Right renal pelvis (tissue), 4 donors: ENCODE measurements at places on chromosomes 4 and X. TPM values are rescaled to one million over a fixed set of nuclear protein-coding genes. Genes with fewer than 3 reads are reported as not detected.

GRCh38 chr4:43607827-43608461 is 715.4 kb downstream of the GRXCR1 start:
- DNase-seq = no peak

DNA sequence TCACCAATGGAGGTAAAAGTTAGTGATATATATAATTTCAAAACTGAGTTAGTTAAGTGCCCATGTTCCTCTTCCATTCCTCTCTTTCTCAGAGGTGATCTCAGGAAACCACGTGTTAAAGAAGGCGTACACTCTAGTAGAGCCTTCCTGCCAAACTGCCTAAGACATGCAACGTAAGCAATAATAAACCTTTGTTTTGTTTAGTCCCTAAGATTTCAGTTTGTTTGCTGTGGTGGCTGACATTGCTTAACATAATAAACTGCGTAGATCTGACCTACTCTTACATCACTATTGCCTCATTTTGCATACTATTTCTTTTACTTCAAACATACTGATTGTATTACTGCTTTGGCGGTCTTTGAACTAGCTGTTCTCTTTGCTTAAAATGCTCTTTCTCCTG is 99.2 kb downstream of the JADE1 start:
- no peak for DNase-seq

GRCh38 chrX:12721042-12721441 is 70.2 kb upstream of the PRPS2 start:
- no peak for DNase-seq

DNA sequence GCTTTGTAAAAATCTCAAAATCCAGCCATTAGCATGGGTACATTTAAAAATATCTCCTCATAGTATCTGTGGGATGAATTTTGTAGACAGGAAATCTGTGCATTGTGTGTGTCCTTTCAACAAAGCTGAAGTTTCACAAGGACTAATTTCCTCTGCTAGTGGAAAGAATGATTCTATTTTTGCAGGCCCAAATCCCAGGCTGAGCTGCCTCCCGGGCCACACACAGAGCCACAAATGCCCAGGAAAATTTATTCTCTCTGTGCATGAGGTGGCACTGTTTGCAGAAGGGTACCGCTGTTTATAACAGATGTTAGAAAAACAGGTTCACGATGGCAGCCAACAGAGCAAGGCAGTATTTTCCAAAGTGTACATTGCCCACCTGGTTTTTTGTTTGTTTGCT is 11.0 kb upstream of the VCX3B start:
- no peak for DNase-seq

GRCh38 chrX:120614816-120615215 is 10.9 kb downstream of the MCTS1 start:
- no peak for DNase-seq

DNA sequence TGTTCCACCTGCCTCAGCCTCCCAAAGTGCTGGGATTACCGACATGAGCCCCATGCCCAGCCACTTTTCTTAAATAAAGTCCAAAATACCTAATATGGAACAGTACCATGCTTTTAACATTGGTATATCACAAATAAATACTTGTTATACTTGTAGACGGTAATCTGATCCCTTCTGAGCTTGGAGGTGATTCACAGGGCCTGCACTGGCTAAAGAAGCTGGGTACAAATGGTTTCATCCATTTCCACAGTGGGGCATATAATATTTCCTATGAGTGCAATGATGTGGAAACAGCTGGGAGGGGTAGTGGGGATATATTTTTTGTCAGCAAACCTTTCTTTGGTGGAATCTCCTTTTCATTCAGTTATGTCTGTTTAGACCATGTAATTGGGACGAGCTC is 35.8 kb downstream of the PLK4 start:
- DNase-seq = no peak

DNA sequence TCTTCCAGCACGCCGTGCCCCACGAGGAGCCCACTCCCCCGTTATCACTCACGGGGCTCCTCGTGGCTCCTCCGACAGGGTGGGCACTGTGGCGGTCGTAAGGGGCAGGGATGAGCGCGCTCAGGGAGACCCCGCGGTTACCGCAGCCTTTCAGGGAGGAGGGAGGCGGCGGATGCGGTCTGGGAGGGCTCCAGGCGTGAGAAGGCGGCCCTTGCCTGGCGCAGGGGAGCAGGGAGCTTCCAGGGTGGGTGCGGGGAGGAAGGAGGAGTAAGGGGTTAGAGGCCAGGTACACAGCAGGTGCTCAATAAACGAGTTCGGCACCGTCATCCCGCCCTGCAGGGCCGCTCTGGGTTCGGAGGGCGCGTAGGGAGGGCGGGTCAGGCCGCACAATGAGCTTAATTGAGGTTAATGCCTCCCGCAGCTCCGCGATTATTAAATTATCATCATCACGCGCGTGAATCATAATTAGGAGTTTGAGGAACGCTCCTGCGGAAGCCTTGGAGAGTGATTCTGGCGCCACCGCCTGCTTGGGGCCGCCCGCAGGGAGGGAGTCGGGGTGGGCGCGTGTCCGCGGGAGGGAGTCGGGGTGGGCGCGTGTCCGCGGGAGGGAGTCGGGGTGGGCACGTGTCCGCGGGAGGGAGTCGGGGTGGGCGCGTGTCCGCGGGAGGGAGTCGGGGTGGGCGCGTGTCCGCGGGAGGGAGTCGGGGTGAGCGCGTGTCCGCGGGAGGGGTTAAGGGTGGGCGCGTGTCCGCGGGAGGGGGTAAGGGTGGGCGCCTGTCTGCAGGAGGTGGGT is 7.6 kb upstream of the NKX1-1 start:
- DNase-seq = no peak

Gene IL9R
- polyA plus RNA-seq = not detected

Gene RAI2
- 15.1 TPM for polyA plus RNA-seq
